ENCODE measurements at places on chromosomes 7 and 10.

- no peak for DNase-seq
Observed at GRCh38 chr7:100599911-100600729, 2.0 kb upstream of the PCOLCE start.

DNA sequence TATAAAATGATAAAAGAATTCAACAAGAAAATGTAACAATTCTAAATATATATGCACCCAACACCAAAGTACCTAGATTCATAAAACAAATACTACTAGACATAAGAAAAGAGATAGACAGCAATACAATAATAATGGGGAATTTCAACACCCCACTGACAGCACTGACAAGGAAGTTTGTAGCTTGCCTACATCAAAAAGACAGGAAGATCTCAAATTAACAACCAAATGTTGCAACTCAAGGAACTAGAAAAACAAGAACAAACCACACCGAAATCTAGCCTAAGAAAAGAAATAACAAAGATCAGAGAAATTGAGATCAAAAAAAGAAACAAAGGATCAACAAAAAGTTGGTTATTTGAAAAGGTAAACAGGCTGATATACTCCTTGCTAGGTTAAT, 36.5 kb upstream of the TNKS2 start:
- DNase-seq, result no peak

DNA sequence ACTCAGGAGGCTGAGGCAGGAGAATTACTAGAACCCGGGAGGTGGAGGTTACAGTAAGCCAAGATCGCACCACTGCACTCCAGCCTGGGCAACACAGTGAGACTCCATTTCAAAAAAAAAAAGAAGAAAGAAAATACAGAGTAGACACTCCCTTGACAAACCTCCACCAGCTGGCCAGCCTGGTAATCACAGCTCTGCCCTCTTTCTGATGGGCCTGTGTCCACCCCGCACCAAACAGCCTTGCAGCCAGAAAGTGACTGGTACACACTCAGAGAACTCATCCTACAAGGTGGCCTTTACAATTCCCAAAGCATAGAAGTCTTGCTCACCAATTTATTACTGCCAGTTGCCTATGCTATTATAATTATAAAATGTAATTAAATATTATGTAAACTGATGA, 66.6 kb downstream of the COBL start:
- DNase-seq, result no peak

GRCh38 chr10:15223174-15223573, 54.7 kb upstream of the NMT2 start:
- DNase-seq, result no peak

DNA sequence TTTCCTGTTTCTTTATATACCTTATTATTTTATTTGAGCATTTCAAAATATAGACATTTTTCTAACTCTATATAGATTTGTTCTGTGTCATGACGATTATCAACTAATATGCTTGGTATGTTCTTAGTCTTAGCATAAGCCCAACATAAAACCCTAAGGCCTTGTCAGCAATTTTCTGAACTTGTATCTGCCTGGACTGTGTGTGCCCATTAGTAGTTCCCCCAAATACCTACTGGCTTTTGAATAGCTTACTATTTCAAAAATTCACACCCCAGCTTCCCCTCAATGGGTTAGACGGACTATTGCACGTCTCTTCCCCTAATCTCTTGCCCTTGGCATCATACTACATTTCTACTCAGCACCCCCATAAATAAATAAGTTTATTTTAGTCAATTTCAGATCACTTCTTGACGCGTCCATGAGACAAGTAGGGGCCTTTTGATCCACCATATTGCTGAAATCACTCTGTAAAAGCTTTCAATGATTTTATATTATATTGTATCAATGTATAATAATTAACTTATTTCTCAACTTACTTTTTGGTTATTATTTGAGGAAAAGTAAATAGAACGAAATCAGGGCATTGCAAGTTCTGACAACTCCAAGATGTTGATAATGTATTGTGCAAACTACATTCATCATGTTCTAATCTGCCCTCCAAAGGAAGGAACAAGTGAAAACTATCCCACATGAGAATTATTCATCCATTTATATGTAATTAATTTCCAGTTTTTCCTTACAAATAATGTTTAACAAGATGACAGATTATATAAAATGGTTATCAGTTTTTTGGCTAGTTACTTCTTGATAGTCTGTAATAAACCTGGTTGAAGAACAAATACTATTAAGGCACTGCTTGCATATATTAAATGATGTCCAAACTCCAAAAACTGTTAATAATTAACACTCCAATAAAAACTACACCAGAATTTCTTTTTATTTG, 1.1 kb upstream of the AKR1C3 start:
- DNase-seq, result no peak

GRCh38 chr7:5647816-5648215, 133.6 kb downstream of the RNF216 start:
- no peak for DNase-seq

DNA sequence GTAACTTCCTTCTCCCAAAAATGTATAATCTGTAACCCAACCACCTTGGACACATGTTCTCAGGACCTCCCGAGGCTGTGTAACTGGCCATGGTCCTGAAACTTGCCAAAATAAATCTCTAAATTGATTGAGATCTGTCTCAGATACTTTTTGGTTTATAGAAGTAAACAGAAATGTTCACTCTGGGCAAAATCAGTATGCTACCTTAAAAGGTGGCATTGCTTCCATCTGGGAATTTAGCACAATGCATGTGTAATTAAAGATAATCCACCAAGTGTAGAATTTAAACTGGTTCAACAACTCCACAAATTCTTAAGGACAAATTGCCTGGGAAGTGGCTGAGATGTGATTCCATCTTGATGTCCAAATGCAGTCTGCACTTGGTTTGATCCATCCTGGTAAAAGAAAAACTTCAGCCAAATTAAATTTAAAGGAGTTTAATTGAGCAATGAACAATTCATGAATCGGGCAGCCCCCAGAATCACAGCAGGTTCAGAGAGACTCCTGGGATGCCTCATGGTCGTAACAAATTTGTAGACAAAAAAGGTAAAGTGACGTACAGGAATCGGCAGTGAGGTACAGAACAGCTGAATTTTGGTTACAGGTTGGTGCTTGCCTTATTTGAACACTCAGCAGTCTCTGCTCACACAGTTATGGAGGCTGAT, 102.6 kb upstream of the PFKP start:
- no peak for DNase-seq

GRCh38 chr7:37493123-37493522, 44.5 kb upstream of the ELMO1 start:
- DNase-seq, result no peak

- no peak for DNase-seq
Observed at GRCh38 chr10:11024596-11024995, 6.9 kb downstream of the CELF2 start.

- DNase-seq, result no peak
Observed at GRCh38 chr7:55439627-55440026, 74.5 kb downstream of the LANCL2 start.

DNA sequence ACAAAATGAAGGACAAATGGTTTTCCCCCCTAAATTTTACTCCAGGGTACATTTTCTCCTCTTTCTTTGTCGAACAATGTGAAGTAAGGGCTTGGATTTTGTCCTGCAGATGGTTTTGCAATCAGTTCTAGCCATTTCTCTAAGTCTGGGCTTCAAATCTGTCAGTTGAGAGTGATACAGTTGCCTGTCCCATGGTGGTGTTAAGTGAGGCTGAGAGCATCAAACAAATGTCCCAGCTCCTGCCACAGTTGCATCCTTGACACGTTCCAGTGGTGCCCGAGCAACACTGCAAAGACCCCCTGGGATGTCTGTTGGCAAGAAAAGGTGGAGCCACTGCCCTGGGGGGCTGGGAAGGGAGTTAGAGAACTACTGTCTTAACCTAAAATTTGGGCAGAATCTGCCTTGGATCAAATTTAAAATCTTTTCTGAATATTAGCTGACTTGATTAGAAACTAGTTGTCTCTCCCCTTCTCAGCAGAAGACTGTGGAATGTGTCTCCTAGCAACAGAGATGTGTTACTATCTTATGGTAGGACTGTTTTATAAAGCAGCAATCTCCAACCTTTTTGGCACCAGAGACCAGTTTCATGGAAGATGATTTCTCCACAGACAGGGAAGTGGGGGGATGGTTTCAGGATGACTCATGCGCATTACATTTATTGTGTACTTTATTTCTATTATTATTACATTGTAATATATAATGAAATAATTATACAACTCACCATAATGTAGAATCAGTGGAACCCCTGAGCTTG, 102.0 kb upstream of the STEAP1B start:
- no peak for DNase-seq
